ENCODE measurements at places on chromosomes 1 and 21. TPM values are rescaled to one million over a fixed set of nuclear protein-coding genes. Genes with fewer than 3 reads are reported as not detected.

DNA sequence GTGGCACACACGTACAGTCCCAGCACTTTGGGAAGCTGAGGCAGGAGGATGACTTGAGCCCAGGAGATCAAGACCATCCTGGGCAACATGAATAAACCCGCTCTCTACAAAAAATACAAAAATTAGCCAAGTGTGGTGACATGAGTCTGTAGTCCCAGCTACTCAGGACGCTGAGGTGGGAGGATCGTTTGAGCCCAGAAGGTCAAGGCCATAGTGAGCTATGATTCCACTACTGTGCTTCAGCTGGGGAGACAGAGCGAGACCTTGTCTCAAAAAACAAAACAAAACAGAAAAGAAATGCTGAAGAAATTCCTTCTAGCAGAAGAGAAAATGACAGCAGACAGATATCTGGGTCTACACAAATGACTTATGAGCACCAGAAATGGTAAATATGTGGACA, 10.3 kb downstream of the ALDH9A1 start:
- no peak overlapping the region for H3K27ac ChIP-seq
- DNase-seq, result no peak
- H3K4me1 ChIP-seq, result no peaks in the 10 kb centered on the region

DNA sequence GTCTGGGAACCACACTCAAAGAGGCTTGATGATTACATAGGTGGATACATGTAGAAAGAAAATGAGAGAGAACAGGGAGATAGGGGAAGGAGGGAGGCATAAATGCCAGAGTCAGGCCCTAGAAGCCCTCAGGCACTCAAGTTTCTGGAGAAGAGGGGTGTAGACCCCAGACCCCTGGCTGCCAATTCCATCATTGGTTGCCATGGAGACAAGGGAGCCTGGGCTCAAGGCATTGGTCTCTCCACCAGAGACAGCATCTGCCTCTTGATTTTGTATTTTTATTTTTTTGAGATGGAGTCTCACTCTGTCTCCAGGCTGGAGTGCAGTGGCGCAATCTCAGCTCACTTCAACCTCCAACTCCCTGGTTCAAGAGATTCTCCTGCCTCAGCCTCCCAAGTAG, 114.3 kb upstream of the GRIK3 start:
- H3K4me1 ChIP-seq, result no peaks in the 10 kb centered on the region
- no peak overlapping the region for H3K4me3 ChIP-seq
- no peak for DNase-seq
- H3K36me3 ChIP-seq, result no peaks in the 10 kb centered on the region

DNA sequence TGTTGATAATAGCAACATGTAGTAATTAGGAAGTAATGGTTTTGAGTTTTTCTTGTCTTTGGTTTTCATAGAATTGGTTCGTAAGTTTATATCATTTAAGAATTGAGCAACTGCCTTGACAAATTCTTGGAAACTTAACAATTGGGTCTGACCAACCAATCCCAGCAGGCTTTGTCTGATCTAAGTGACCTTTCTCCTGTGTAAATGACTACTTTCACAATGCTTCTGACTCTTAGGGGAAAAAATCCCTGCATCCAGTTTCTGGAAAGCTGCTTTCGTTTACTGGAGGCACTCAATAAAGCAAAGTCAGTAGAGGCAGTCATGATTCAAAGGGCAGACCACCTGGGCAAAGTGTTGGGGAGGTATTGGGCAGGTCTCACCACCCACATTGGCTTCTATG, 303.6 kb upstream of the FAM78B start:
- no peaks in the 10 kb centered on the region for H3K27me3 ChIP-seq
- no peaks in the 10 kb centered on the region for H3K4me1 ChIP-seq
- H3K4me3 ChIP-seq, result no peak overlapping the region
- H3K27ac ChIP-seq, result no peak overlapping the region
- H3K36me3 ChIP-seq, result no peaks in the 10 kb centered on the region

- no peaks in the 10 kb centered on the region for H3K36me3 ChIP-seq
- no peaks in the 10 kb centered on the region for H3K4me1 ChIP-seq
- no peak for DNase-seq
- H3K4me3 ChIP-seq, result no peak overlapping the region
- no peaks in the 10 kb centered on the region for H3K27me3 ChIP-seq
These were observed 118.4 kb downstream of the PIGK start for GRCh38 chr1:77100875-77101274.

- DNase-seq, result no peak
- no peak overlapping the region for H3K27ac ChIP-seq
- H3K27me3 ChIP-seq, result no peaks in the 10 kb centered on the region
- H3K36me3 ChIP-seq, result no peaks in the 10 kb centered on the region
These were observed 50.8 kb upstream of the SSBP3 start for GRCh38 chr1:54456921-54457529.

DNA sequence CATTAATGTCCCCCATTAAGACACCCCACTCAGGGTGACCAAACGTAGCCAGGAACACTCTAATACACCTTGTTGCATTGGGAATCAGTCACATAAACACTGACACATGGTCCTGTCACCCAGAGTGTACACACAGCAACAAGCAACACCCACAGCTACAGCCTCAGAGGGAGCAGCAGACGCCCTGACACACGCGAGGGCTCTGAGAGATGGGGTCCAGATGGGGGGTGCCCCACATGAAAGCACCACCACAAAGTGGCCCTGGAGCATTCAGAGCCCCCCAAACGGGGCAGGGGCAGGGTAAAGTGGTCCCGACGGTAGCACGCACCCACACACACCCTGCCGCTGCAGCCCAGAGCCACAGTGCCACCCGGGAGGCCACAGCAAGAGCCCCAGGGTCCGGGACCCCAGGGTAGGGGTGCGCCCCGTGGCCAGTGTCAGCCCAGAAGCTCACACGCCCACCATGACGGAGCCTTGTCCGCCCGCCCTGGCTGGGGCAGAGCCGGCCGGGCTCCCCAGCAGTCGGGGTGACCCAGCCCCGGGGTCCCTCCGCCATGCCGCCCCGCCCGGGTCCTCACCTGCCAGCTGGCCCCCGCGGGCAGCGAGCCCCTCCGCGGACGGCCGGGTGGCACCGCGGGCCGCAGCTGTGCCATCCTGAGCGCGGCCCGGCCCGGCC, 47.3 kb downstream of the RAP1GAP start:
- H3K27ac ChIP-seq, result no peak overlapping the region
- H3K36me3 ChIP-seq, result no peaks in the 10 kb centered on the region
- no peak for DNase-seq
- H3K27me3 ChIP-seq, result no peaks in the 10 kb centered on the region
- H3K4me3 ChIP-seq, result no peak overlapping the region

GRCh38 chr1:118907466-118907865, 80.7 kb downstream of the TBX15 start:
- H3K4me3 ChIP-seq, result no peak overlapping the region
- no peaks in the 10 kb centered on the region for H3K27me3 ChIP-seq
- no peaks in the 10 kb centered on the region for H3K4me1 ChIP-seq
- DNase-seq, result no peak
- H3K36me3 ChIP-seq, result no peaks in the 10 kb centered on the region
- H3K27ac ChIP-seq, result no peak overlapping the region

DNA sequence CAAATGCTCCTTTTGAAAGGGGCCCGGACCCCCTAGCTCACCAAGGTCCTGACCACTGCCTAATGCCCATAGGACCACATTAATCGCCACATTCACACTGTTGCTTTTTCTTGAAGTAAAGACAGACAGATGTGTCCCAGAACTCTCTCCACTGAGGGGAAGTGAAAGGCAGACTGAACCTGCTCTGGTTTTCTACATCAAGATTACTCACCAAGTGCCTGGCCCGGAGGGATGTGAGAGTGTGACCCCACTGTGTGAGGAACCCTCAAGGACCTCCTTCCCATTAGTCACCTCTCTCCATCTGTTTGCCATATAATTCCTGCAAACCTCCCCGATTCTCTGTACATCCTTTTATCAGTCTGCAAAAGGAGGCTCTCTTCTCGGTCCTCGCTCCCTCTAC, 381.5 kb downstream of the OMA1 start:
- DNase-seq, result no peak
- H3K27ac ChIP-seq, result no peak overlapping the region
- H3K4me1 ChIP-seq, result no peaks in the 10 kb centered on the region

GRCh38 chr1:197441999-197442414, 174.0 kb downstream of the CRB1 start:
- H3K27ac ChIP-seq, result no peak overlapping the region
- H3K27me3 ChIP-seq, result no peaks in the 10 kb centered on the region
- no peaks in the 10 kb centered on the region for H3K36me3 ChIP-seq
- no peak overlapping the region for H3K4me3 ChIP-seq

- H3K4me1 ChIP-seq, result no peaks in the 10 kb centered on the region
- H3K4me3 ChIP-seq, result no peak overlapping the region
- H3K27ac ChIP-seq, result no peak overlapping the region
These were observed 49.0 kb downstream of the LBR start for GRCh38 chr1:225378880-225379279.

GRCh38 chr1:197994907-197995407, 77.8 kb downstream of the LHX9 start:
- no peaks in the 10 kb centered on the region for H3K27me3 ChIP-seq
- no peaks in the 10 kb centered on the region for H3K36me3 ChIP-seq
- H3K4me3 ChIP-seq, result no peak overlapping the region
- no peaks in the 10 kb centered on the region for H3K4me1 ChIP-seq
- H3K27ac ChIP-seq, result no peak overlapping the region

DNA sequence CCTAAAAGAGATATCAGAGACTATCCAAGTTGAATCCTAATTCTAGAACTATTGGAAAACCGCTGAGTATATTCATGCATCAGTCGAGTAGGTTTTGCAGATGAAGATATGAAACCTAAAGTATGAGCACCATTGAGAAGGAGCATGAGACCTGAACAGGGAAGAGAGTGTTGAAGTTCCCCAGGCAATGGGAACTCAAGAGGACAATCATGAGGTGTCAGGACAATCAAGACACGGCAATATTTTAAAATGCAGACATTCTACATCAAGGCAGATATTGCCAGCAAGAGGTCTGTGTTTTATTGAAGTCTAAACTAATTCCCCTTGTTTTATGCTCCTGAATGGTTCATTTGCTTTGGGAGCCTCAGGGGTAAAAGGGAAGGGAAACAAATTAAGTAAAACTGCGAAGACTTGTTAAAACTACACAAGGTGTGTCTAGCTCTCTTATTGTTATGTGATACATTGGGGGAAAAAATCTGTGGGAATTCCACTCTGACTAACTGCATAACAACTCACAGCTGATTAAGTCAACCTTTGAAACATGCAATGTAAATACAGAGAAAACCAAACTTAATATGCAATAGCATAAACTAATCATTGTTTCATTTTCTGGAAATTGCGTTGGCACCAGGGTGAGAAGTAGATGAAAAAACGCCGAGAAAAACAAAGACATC, 347.9 kb upstream of the ADGRL2 start:
- H3K4me1 ChIP-seq, result no peaks in the 10 kb centered on the region
- no peak overlapping the region for H3K4me3 ChIP-seq
- DNase-seq, result no peak
- H3K27ac ChIP-seq, result no peak overlapping the region
- no peaks in the 10 kb centered on the region for H3K36me3 ChIP-seq

DNA sequence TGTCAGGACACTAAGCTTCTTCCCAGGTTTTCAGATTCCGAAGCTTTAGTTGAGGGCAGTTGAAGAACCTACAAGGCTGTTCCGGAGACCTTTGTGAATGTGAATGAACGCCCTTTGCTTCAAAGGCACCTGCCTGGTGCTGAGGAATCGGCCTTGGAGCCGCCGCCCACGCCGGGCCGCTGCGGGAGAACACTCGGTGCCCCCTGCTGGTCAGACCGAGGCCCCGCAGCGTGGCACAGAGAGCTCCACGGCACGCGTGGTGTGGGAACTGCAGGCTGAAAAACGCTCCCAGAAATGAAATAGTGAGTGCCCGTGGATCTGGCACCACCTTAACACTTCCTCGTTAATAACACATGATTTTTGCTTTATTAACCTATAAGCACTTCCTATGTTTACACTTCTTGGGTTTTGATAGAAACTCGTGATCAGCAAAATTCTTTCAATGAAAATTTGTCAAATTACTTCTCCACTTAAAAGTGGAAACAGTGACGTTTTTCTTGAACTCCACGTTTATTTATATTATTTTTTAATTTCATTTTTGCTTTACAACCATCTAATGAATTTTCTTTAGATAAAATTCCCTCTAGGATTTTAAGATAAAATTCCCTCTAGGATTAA, 460.6 kb downstream of the DSCAM start:
- H3K36me3 ChIP-seq, result no peaks in the 10 kb centered on the region
- no peaks in the 10 kb centered on the region for H3K27me3 ChIP-seq
- no peak overlapping the region for H3K4me3 ChIP-seq
- no peak for DNase-seq
- H3K27ac ChIP-seq, result no peak overlapping the region

DNA sequence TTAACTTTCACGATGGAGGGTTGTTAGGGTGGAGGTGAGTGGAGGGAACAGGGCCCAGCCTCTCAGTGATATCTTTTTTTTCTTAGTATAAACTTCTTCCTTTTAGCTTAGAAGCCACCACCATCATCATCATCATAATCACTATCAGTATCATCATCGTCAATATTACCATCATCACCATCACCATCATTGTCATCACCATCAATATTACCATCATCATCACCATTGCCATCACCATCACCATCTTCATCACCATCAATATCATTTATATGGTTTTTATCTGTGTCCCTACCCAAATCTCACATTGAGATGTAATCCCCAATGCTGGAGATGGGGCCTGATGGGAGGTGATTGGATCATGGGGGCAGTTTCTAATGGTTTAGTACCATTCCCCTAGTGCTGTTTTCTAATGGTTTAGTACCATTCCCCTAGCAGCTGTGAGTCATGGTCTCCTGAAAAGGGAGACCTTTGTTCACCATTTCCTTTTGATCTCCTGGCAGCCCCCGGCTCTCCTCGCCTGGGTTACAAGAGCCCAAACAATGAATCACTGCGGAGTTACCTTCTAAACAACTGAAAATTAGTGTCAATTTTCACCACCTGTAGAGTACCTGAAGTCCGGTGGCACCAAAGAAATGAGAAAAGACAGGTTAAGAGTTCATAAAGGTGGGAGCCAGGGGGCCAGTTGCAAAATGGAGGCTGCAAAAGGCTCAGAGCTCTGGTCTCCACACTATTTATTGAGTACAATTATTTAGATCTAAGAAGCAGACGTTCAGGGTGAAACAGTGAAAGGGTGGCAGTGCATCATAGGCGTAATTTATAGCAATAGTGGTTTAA, 3.1 kb upstream of the PLA2G2E start:
- no peaks in the 10 kb centered on the region for H3K27me3 ChIP-seq
- no peak overlapping the region for H3K4me3 ChIP-seq
- no peak overlapping the region for H3K27ac ChIP-seq
- no peak for DNase-seq
- no peaks in the 10 kb centered on the region for H3K36me3 ChIP-seq

DNA sequence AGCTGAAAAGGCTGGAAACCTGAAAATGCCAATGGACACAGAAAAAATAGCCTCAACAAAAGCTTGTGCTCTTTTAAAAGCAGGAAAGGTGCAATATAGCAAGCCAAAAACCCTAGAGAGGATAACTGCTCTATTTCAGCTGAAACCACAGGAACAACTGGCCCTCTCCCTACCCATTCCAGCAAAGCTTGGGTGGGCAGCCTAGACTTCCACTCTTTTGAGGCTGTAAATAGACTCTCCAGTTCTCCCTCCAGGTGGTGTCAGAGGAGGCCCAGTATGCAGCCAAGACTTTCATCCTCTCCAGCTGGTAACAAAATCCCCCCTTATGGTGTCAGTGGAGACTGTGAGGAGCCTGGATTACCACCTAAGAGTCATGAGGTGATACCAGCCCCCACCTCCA, 206.9 kb upstream of the PLD5 start:
- no peak overlapping the region for H3K27ac ChIP-seq
- no peak for DNase-seq
- no peaks in the 10 kb centered on the region for H3K27me3 ChIP-seq
- no peaks in the 10 kb centered on the region for H3K36me3 ChIP-seq
- no peak overlapping the region for H3K4me3 ChIP-seq
- no peaks in the 10 kb centered on the region for H3K4me1 ChIP-seq

The KANK4 gene
- not detected for total RNA-seq

The IGSF9 gene
- 6.2 TPM for total RNA-seq

The F13B gene
- total RNA-seq, result not detected

The OR2M3 gene
- not detected for total RNA-seq

The FAM163A gene
- not detected for total RNA-seq
